Left forelimb (tissue), 1 donor: ENCODE measurements at places on chromosomes 5 and 9.

- no peak for DNase-seq
Measured at GRCh38 chr5:172455087-172455381, 709 bp upstream of the SH3PXD2B start.

DNA sequence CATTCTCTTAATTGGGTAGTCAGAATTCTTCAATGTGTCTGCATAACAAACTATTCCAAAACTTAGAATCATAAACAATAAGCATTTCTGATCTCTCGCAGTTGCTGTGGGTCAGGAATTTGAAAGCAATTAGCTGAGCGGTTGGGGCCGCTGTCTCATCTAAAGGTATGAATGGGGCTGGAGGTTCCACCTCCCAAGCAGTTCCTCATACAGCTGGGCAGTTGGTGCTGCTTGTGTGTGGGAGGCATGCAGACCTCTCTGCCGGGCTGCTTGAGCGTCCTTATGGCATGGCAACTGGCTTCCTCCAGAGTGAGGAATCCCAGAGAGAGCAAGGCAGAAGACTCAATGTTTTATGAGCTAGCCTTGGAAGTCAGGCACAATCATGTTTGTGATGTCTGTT is 30.2 kb upstream of the SEMA4D start:
- DNase-seq = no peak

- no peak for DNase-seq
Measured at GRCh38 chr9:14661421-14662059, 31.7 kb downstream of the ZDHHC21 start.

DNA sequence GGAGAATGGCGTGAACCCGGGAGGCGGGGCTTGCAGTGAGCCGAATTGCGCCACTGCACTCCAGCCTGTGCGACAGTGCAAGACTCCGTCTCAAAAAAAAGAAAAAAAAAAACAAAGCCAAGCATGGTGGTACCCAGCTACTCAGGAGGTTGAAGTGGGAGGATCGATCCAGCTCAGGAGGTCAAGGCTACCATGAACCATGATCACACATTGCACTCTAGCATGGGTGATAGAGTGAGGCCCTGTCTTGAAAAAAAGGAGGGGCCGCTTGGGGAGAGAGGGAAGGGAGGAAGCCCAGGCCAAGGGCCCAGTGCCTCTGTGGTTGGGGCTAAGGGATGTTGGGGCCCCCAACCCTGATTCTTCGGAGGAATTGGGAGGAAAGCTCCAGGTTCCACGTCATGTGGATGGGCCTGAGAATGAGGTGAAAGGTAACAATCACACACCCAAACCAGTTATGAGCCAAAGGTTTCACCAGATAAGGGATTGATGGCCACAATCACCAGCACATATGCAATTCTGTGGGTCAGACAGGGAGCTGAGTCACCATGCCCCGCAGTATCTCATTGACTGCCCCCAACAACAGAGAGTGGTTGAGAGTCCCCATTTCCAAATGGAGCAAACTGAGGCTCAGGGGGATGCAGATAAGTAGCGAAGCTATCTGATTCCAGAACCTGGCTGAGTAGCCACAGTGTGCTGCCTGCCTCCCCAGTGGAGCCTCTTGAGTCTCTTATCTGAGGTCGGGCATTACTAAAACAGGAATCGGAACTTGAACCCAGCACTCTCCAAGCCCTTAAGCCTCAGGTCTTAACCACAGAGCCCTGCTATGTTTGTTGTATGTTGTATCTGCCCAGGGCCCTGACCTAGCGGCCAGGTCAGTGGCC is 20.5 kb downstream of the SWI5 start:
- no peak for DNase-seq

DNA sequence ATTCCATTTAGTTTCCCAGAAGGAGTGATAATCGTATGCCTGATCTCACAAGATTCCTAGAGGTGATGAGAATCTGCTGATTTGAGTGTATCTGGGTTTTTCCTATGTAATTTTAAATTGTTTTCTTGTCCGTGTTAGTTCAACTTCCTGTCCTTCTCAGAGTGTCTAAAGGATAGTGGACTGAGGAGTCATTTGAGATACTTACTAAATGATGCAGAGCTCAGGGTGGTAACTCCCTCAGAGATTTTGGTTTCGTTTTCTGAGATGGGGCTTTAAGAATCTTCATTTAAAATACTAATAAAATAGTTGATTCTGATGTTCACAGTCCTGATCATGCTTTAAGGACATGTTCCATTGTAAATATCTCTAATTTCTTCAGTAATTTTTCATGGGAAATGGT is 30.3 kb downstream of the MELK start:
- DNase-seq = no peak

DNA sequence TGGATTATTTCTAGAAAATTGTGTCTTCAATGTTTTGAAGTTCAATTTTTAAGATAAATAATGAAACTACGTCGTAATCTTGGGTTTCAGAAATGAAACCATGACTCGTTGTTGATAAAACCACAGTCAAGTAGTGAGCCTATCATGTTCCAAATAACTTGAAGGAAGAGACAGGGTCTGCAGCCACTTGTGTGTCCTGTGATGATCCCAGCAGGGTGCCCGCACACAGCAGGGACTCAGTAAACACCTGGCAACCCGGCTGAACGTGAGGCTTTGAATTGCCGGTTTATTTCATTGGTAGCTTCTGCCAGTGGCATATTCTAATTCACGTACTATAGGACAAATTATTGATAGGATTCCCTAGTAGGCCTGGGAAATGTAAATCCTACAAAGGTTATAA is 679.6 kb downstream of the IRX1 start:
- DNase-seq = no peak

DNA sequence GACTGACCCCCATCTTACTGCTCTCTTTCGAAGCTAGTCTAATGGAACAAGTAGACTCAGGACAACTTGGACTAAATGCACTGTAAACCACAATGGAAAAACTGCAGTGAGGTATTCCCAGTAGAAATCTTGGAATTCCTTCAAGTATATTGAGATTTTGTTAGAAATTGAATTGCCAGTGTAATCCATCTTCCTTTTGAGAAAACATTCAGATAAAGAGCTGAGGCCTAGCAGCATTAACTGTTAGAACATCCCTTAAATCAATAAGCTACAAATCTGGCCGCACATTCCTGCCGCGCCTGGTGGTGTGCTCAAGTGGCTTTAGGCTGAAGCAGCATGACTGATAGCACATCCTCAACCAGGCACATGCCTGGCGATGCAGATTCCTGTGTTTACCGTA is 29.3 kb downstream of the PPIC start:
- no peak for DNase-seq

DNA sequence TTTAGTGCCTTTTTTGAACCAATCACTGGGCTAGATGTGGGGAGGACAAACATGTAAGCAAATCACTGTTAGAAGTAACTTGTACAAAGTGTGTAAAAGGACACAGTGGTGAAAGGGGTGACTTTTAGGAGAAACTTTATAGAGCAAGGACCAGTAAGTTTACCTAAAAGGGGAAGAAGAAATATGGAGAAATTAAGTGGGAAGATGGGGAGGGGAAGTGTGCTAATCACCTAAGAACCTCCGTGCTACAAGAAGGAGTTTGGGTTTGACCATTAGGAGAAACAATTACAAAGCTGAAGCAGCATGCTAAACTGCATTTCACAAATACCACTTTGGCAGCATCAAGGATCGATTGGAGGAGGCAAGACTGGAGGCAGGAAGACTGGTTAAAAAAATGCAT is 17.3 kb downstream of the ITGA1 start:
- DNase-seq = no peak

- DNase-seq = no peak
Measured at GRCh38 chr9:86943201-86944113, 3.8 kb downstream of the GAS1 start.

GRCh38 chr5:76474377-76474776 is 71.3 kb downstream of the IQGAP2 start:
- DNase-seq = no peak

DNA sequence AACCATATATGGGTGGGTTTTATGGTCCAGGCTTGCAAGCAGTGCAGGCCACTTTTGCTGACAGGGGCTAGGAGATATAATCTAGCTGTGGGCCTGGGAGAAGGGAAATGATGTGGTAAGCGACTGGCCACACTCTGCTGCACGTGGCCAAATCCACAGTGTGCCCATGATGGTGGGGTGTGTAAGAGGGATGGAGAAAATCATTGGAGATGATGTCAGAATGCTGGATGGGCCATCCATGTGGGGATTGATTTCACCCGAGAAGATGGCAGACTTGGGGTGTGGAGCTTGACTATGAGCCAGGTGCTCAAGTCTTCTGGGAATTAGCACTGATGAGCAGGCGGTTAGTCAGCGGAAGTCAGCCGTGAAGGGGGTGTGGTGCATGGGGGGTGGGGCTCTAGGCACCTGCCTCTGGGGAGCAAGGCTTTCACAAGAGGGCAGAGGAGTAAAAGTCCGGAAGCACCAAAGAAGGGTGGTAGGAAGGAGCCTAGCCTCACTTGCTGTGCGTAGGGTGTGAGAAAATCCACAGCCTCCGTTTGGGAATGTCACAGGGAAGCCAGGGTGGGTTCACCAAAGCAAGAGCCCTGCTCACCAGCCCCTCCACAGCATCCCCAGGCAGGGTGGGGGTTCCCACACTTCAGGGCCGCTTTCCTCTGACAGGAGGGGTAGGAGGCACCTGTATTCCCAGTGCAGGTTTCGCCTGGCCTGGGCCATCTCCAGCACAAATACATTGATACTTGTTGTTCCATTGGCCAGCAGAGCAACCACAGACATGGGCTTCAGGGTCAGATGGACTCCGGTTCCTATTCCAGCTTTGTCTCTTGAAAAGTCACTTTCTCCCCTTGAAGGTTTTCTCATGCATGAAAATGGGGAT is 44.5 kb upstream of the ANGPTL2 start:
- no peak for DNase-seq

- no peak for DNase-seq
Measured at GRCh38 chr9:26669701-26670670, 222.6 kb downstream of the CAAP1 start.

GRCh38 chr5:88235346-88235745 is 33.3 kb downstream of the TMEM161B start:
- DNase-seq = no peak

DNA sequence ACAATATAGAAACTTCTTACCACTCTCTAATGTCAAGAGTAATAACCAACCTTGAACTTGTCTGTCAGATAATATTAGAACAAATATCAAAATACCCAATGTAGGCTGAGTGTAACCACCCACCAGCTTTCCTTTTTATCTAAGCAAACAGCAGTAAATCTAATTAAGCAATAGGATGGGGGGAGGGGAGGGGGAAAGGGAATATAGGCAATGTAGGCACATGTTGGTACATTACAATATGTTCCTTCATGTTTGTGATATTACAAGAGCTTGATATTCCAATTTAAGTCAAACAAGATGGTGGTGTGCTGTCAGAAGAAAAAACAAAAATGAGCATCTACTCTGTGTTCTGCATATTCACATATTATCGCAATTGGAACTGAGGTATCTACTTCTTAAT is 158.2 kb downstream of the DENND1A start:
- DNase-seq = no peak

DNA sequence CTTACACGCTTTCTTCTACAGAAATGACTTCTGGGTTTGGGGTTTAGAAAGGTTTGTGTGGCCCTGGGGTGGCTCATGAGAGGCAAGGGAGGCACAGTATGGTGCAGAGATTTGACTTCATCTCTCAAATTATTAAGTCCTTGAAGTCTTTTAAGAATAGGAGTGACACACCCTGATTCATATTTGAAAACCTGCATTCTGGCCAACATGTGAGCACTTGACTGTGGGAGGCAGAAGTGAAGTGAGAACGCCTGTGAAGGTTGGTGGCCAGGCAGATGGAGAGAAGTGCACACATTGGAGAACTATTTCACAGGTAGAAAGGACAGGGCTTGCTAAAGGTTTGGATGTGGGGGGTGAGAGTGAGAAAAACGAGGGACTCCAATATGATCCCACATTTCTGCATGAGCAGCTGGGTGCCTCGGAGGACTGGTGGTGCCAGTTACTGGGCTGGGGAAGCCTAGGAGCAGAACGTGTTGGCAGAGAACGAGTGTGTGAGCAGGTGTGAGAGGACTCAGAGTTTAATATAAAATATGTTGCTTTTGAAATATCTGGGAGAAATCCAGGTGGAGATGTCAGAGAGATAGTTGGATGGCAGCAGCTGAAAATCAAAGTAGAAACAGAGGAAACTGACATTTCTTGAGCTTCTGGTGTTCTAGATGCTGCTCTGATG is 240.0 kb upstream of the ADAMTSL1 start:
- DNase-seq = no peak
